ENCODE measurements at places on chromosomes 2 and 18. TPM values are rescaled to one million over a fixed set of nuclear protein-coding genes. Genes with fewer than 3 reads are reported as not detected.

DNA sequence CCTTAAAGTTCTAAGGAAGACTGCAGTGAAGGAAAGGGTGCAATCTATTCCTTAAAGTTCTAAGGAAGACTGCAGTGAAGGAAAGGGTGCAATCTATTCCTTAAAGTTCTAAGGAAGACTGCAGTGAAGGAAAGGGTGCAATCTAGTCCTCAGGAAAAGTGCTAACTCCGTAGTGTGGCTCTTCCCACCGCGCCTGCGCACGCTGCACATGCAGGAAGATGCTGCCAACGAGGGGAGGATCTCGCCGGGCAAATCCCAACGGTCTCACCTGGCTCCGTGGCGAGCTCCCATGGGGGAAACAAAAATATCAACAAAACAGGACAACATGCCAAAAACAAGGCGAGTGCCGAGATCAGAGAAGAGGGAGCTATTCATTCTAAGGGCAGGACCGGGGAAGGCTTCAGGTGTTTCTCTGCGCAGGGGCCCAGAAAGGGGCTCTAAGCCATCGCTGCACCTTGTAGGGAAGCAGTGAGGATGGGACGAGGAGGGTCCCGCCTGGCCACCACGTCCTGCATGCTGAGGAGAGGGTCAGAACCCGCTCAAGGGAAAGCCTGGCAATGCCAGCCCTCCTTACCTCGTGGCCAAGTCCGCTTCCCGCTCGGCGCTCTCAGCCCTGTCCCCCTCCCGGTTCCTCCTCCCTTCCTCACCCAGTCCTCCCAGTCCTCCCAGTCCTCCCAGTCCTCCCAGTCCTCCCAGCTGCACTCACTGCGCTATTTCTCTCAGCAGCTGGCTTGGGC, 24.5 kb downstream of the TIMM21 start:
- no peak for DNase-seq

- DNase-seq = peak; percentile 84
Observed at GRCh38 chr2:151032741-151033191, 228.9 kb downstream of the RBM43 start.

GRCh38 chr2:216908300-216908699, 48.4 kb upstream of the TNP1 start:
- DNase-seq = no peak

Gene SCLY
- 8.7 TPM for total RNA-seq

Gene TMEM169
- total RNA-seq = 0.69 TPM

Gene GULP1
- total RNA-seq = 56.8 TPM
